MG63 (cell line): ENCODE measurements at places on chromosomes 5 and 9. TPM values are rescaled to one million over a fixed set of nuclear protein-coding genes. Genes with fewer than 3 reads are reported as not detected.

The GFI1B gene
- total RNA-seq = not detected in 2 replicates

DNA sequence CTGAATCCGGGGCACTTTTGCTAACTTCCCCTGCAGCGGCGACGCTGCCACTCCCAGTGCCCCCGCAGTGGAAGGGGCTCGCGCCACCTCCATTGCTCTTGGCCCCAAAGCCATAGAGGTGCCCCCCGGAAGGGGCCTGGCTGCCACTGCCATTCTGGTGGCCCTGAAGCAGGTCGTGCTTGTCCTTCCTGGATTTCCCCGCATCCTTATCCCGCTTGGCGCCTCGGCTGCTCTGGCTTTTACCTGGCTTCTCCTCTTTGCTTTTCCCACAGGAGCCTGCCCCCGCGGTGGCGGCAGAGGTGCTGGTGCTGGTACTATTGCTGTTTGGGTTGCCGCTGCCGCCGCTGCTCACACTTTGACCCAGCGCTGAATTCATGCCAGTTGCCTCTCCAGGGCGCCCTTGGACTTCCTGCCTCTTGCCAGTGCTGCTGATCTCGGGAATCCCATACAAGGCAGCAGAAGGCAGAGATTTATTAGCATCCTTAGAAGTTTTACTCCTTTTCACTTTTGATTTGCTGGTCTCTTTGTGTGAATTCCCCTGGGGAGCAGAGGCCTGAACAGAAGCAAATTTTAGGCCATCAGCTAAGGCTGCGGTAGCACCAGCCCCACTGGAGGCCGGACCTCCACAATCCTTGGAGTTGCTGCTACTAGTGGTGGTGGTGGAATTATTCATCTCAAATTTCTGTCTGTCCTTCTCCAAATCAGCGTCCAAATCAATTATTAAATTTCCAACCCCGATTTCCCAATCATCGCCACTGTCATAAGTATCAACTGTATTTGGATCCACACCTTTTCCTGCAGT, 2.1 kb downstream of the ZNF608 start:
- peak; percentile 77 for DNase-seq

GRCh38 chr5:153357493-153358112, 132.9 kb upstream of the GRIA1 start:
- DNase-seq = no peak

The TAF1L gene
- total RNA-seq = not detected in 2 replicates

The SOX30 gene
- not detected in 2 replicates for total RNA-seq

The PGM5 gene
- 5.1 and 9.3 TPM in 2 replicates for total RNA-seq

GRCh38 chr9:20294046-20294750, 328.1 kb downstream of the MLLT3 start:
- DNase-seq = no peak

The STPG3 gene
- not detected in 2 replicates for total RNA-seq

The IL13 gene
- not detected in 2 replicates for total RNA-seq

GRCh38 chr5:10626473-10627013, 62.7 kb downstream of the ANKRD33B start:
- DNase-seq = no peak

GRCh38 chr9:129539446-129539845, 81.5 kb downstream of the C9orf50 start:
- DNase-seq = no peak

The TSSK1B gene
- not detected in 2 replicates for total RNA-seq

The TEK gene
- 0.07 and 0.42 TPM in 2 replicates for total RNA-seq
